ENCODE measurements at places on chromosomes 2 and 18. TPM values are rescaled to one million over a fixed set of nuclear protein-coding genes. Genes with fewer than 3 reads are reported as not detected.

DNA sequence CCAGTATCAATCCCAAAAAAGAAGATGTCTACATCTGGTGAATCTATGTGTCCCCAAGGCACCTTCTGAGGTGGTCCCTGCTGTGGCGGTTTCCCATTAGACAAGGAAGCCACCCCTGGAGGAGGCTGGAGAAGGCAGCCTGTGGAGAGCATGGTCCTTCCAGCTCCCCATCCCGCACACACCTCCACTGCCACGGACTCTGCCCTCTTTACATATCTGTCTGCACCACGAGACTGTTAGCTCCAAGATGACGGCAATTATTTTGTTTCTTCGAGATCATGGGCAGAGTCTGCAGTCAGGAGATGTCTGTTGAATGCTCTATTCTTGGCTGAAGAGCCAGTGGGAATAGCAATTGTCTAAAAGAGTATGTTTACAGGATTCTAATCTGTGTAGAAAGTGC is 132.0 kb downstream of the OSR1 start:
- DNase-seq: no peak

DNA sequence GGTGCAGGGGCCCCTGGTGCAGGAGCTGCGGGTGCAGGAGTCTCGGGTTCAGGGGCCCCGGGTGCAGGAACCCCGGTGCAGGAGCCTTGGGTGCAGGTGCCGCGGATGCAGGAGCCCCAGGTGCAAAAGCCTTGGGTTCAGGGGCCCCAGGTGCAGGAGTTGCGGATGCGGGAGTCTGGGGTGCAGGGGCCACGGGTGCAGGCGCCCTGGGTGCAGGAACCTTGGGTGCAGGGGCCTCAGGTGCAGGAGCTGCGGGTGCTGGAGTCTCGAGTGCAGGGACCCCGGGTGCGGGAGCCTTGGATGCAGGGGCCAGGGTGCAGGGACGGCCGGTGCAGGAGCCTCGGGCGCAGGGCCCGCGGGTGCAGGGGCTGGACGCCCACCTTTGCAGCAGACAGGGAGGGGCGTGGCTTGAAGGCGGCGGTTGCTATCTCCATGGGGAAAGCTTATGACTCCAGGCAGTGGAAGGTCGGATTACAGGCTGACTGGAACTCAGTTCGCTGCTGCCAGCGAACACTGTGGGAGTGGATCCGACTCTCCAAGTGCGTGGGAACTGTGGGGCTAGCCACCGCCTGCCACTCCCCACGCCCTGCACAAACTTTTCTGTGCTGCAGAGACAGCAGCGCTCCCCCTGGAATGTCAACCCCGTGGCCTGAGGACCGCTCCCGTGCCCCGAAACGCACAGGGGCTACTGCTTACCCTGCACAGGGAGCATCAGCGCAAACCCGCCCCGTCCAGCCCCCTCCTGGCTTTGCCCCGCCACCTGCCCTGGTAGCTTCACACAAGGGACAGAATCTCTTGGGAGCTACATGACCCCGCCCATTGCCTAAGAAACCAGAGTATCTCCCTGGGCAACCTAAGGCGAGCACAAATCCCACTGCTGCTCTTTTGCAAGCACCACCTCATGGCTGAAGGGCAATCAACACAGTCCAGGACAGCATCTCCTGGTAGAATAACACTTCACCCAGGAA is 40.3 kb downstream of the COPS9 start:
- no peak for DNase-seq

DNA sequence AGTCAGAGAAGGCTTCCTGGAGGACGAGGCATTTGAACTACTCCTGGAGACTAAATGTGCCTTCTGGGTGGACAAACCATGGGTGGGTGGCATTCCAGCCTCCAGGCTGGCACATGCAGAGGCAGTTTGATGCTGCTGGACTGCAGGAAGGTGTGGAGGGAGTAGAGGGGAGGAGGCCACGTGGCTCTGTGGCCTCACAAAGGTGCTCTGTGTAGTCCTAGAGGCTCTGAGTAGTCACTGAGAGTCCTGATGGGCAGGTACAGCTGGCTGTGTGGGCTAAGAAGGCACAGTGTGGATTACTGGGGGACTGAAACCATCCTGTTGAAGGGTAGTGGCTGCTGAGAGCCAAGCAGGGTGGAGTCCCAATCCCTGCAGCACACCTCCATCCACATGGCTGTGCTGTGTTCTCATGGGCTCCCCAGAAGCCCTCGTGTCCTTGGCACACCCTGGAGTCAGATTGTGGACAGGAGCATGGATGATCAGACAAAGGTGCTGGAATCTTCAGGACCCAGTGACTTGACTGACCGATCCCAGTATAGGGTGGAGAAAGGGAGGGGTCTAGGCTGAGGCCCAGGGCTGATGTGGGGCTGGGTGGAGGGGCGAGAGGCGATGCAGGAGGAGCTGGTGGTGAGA is 87.4 kb upstream of the HS6ST1 start:
- DNase-seq: no peak

DNA sequence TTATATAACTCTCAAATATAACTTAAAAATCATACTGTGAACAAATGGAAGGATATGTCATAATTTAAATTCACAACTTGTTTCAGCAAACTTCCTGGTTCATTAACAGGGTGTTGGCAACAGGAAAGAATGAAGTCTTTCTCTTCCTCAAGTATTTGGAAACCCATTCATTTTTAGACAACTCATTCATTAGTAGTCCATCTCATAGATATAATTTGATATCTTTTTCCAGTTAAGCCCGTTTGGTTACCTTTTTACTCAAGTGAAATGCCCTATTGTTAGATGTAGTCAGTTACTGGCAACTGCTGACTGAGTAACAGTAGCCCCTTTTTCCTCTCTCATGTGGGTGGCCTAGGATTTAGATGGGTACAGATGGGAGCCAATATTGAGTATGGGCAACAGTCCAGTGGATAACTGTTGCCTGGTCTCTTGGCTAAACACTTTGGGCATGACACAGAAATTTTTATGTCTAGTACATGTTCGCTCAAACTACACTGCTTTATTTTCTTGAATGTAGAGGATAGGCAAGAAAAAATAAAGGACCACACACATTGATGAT is 4.6 kb upstream of the UGP2 start:
- no peak for DNase-seq

Gene METTL8
- 30.5 TPM for total RNA-seq

Gene PIEZO2
- total RNA-seq: 77.5 TPM

- DNase-seq: peak; percentile 82
Measured at GRCh38 chr2:3480352-3481010, 38.9 kb downstream of the ADI1 start.

- no peak for DNase-seq
Measured at GRCh38 chr2:35538796-35539195, 816.8 kb upstream of the CRIM1 start.

DNA sequence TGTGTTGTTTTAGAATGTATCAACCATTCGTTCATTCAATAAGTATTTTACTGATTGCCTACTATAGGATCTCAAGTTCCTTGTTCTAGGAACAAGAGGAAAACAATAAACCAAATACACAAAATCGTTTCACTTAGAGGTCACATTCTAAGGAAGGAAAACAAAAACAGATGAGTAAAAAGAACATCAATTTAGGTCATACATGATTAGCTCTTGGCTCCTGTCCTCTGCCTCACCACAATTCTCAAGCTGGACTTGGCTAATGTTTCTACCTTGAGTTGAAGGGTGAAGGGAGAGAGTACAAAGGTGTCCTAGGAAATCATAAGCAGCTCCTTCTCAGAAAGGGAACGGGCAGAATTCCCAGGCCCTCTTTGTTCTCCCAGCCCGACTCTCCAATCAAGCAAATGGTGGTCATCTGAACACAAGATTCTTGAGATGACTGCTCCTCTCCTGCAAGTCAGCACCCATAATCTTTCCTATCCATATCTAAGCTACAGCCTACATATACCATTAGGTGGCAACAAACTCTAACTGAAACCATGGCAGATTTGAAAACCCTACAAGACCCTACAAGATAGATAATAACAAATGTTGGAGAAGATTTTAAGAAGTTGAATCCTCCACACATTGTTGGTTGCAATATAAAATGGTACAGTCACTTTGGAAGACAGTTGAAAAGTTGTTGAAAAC is 76.0 kb downstream of the CBLN2 start:
- DNase-seq: no peak

DNA sequence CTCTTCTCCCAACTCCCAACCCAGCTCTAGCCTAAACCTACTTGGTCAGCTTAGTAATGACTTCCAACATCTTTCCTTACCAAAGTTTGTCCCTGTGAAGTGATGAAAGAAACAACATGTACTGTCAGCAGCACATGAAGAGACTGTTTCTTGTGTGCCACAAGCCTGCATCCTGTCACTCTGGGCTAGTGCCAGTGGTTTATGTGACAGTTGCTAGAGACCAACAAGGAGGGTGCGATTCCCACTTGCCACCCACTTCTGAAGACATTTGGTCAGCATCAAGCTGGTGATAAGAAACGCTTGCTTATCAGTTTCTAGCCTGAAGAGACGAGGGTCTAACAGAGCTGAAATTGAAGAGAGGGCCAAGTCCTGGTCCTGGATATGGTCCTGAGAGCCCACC is 132.6 kb downstream of the COL4A4 start:
- no peak for DNase-seq

- no peak for DNase-seq
Measured at GRCh38 chr2:240109386-240109785, 26.7 kb downstream of the COPS9 start.

GRCh38 chr18:77042583-77042982 is 90.0 kb downstream of the MBP start:
- no peak for DNase-seq

DNA sequence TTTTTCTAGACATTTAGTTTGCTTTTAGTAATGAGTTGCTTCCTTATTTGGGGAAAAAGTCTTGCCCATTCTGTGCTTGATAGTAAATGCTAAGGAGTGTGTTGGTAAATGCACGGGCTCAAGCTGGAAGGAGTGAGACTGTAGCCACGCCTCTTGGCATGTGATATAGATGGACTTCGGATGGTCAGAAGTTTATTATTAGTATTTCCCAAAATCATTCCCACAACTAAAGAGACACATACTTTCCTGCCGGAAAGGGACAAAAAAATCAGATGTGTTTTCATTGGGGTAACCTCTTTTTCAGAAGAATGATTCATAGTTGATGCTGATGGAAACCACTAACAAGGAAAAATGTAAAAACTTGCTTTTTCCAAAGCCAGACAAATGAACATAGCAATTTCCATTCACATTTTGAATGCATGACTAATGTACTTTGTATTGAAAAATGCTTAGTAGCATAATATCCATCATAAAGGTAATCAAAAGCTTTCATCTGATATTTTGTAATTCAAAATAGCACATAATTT is 133.2 kb downstream of the ZNF532 start:
- no peak for DNase-seq

GRCh38 chr18:7322817-7323485 is 92.1 kb downstream of the LRRC30 start:
- DNase-seq: no peak

- DNase-seq: no peak
Measured at GRCh38 chr18:49904871-49905555, 91.7 kb upstream of the ACAA2 start.

DNA sequence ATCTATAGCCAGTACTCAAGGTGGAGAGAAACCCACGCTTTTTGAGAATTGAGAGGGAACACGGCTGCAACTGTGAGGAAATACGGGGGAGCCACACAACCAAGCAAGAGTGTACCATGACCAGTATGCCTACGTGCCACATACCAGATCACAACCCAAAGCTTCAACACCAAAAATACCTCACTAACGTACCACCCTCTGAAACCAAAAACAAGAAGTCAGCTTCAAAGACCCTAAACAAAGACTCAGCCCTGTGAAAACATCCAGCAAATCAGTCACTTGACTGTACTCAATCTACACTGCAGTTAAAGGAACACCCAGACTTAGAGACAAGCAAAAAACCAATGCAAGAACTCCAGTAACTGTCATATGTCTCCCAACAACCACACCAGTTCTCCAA is 17.0 kb downstream of the RNU4ATAC start:
- DNase-seq: no peak

Gene VIL1
- 261 TPM for total RNA-seq

DNA sequence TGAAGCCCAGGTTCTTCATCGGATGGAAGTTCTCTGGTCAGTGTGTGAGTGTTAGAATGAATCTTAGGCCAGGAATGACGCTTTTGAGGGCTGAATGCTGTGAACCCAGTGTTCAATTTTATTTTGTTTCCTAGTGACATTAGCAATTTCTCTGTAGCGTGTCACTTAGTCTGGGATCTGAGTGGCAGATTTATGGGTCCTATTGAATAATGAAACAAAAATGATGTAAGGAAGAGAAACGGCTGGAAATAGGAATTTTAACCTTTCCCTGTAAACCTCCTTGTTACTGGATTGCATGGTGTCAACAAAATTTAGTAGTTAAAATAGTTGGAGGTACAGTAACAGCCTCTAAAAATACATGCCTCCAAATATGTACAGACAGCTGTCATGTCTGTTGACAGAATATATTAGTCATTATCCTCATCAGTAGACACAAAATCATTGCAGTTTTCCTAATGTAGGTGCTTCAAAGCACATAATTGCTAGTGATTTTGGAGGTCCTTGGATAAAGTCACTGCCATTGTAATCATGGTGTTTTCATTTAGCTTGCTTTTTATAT is 223.8 kb upstream of the SPRED2 start:
- no peak for DNase-seq

Gene MEP1B
- 0.36 TPM for total RNA-seq

Gene KATNAL2
- 4.4 TPM for total RNA-seq

Gene RIT2
- total RNA-seq: not detected

Gene IL1A
- 2.3 TPM for total RNA-seq

- no peak for DNase-seq
Measured at GRCh38 chr2:112666761-112667122, 21.0 kb downstream of the SLC20A1 start.

Gene KCNG2
- not detected for total RNA-seq

All from hepatocyte (in vitro differentiated cells).